A375 (cell line): ENCODE measurements at places on chromosomes 4 and X. TPM values are rescaled to one million over a fixed set of nuclear protein-coding genes. Genes with fewer than 3 reads are reported as not detected.

Gene PROM1
- 0.11 TPM in 1 of 2 replicates, not detected in the other for total RNA-seq

Gene NAA15
- total RNA-seq: 36.1 and 39.8 TPM in 2 replicates

Gene SYP
- 2.2 and 2.3 TPM in 2 replicates for total RNA-seq

Gene WDR17
- total RNA-seq: 3.7 and 4.3 TPM in 2 replicates

Gene SPACA5
- not detected in 2 replicates for total RNA-seq

Gene GPR82
- not detected in 2 replicates for total RNA-seq

Gene SMIM31
- total RNA-seq: not detected in 2 replicates

Gene SLC39A8
- total RNA-seq: 12.4 and 12.6 TPM in 2 replicates
